T follicular helper cell (primary cell): ENCODE measurements at places on chromosomes 3 and 15.
A peak's percentile ranks its signal among the peaks of the same experiment; 100 is the strongest.

DNA sequence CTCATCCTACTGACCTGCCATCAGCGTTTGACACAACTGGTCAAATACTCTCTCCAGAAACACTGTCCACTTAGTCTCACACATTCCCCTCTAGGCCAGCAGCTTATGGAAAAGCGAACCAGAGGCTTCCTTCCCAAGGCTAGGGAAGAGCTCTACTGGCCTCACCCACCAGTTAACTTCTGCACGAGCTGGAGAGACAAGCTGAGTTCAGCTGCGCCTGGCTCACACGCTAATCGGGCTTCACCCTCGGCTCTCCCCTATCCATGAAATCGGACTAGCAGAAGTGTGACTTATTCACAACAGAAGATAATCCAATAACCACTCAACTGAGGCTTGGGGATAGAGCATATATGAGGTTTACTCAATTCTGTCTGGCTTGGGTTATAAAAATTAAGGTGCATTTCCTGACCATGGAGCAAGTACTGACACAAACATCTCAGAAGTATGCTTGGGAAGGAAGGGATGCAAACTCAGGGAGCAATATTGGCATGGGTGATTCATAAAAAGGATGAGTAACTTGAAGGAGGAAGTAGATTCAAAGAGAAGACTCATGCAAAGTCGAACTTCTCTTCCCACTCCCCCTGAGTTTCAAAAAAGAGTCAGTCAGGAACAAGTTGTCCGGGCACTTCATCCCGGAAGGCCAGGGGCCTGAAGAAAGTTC, 73.1 kb downstream of the XXYLT1 start:
- DNase-seq, result no peak

DNA sequence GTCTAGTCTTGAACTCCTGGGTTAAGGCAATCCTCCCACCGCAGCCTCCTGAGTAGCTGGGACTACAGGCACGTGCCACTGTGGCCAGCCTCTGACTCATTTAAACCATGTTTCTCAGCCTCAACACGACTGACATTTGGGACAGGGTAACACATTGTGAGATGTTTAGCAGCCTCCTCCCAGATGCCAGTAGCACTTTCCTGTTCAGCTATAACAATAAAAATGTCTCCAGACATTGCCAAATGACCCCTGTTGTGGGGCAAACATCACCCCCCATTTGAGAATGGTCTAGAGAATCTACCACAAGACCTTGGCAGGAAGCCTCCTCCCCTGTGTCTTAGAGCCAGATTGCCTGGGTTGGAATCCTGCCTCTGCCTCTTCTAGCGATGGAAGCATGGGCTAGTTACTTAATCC, 8.4 kb downstream of the TMEM40 start:
- no peak for DNase-seq

- DNase-seq, result no peak
Measured at GRCh38 chr15:28880680-28881079, 5.1 kb upstream of the APBA2 start.

GRCh38 chr3:107705046-107705445, 182.3 kb downstream of the BBX start:
- no peak for DNase-seq

GRCh38 chr15:90684281-90684680, 32.9 kb upstream of the BLM start:
- DNase-seq, result no peak

- no peak for DNase-seq
Measured at GRCh38 chr3:21544076-21544462, 206.9 kb downstream of the ZNF385D start.

DNA sequence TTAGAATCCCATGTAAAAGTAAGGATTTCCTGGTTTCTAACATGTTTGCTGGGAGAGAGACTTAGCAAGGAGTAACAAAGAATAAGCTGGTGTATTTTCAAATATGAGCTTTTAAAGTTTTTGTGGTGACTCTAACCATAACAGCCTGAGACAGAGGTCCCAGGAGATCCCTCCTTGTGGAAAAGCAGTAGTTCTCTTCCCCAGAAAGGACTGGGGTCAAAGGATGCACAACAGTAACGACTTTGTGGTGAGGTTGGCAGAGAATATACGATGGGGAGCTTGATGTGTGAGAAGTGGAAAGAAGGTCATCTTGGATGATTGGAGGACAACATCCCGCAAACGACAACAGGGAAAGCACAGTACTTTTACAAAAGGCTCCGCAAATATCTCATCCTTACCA, 38.2 kb downstream of the ABHD5 start:
- DNase-seq, result no peak

GRCh38 chr3:121748680-121749275, 763 bp downstream of the GOLGB1 start:
- no peak for DNase-seq

DNA sequence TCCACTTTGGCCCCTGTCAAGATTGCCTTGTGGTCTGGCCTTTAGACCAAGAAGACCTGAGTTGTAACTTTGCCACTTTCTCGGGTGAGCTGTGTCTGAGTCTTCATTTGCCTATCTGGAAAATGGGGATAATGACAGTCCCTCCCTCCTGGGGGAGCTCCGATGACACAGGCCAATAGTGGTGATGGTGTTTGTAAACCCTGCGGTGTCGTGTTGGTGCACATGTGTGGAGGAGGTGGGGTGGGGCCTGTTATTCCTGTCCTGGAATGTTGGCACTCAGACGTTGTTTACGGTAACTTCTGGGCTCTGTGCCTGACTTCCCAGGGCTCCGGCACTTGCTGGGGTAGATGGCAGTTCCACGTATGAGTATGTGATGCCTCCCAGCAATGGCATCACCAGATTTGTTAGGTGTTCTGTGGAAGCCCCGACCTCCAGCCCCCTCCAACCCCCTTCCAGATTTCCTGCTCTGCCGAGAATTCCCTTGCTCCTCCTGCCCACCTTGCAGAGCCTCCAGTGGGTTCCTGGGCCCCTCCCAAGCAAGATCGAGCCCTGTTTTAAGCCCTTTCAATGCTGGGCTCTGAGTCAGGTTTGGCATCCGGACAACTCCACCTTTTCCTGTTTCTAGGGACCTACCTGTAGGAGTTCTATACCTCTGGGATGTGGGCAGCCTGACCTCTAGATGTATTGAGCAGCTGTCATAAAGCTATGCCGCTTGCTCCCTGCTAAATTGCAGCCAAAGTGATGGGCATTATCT, 31.4 kb downstream of the HRH1 start:
- no peak for DNase-seq

DNA sequence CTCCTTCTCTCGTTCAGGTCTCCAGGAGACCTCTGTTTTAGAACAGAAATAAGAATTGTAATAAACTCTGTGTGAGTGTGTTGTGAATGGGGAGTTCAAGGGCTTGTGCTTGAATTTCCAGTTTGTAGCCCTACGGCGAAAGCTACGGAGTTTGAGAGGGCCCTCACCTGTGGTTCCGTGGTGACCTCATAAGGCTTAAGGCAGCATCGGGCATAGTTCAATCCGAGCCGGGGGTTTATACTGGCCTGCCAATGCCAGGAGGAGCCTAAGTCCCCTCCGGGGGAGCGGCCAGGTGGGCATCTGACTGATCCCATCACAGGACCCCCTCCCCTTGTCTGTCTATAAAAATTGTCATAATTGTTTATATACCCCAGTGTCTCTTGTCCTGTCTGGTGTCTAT, 43.7 kb downstream of the ZBTB11 start:
- DNase-seq, result no peak

DNA sequence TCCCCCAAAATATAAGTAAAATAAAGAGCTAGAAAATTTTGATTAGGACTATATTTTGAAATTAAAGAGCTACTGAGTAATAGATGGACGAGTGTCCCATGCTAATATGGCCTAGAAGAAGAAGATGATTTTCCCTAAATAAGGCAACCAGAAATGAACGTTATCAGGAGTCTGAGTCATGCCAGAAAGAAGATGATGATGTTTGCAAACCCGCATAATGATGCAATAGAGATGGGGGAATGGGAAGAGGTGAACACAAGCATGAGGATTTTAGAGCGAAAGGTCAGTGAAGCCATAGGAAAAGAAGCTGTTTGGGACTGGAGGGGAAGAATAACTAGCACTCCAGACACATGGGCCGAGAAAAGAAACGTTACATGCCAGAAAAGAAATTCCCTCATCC, 71.7 kb downstream of the FGF12 start:
- no peak for DNase-seq

- peak; percentile 64 for DNase-seq
Measured at GRCh38 chr3:48429317-48429959, 448 bp downstream of the PLXNB1 start.

GRCh38 chr3:98325055-98325454, 28.6 kb upstream of the OR5K4 start:
- no peak for DNase-seq

DNA sequence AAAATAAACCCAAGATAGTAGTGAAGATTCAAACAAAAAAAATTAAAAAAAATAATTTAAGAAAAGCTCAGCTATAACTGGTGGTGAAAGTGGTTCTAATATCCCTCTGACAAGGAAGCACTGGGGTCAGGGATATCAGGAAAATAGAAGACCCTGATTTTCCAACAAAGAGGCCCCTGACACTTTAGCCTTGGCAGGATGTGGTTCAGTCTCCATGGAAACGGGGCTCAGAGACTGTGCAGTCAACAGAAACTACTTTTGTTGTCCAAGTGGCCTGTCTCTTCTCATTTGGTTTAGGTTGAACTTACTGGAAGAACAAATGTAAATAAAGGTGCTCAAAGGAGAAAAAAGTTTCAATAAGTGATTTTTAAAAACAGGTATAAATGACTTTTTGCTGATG, 27.2 kb downstream of the INTS14 start:
- DNase-seq, result peak; percentile 30

DNA sequence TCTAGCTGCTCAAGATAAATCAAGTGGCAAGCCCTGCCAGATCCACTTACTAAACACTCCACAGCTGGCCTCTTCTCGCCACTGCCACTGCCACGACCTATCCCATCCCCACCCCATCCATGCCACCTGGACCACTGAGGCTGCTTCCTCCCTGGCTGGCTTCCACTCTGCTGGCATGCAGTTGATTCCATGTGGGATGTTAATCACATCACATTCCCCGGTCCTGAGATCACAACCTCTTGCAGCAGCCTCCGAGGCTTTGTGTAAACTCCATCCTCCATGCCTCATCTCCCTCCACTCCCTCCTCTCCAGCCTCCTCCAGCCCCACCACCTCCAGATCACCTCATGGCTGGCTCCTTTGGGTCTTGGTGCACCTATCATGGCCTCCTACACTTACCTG, 7.7 kb downstream of the NCKIPSD start:
- no peak for DNase-seq

DNA sequence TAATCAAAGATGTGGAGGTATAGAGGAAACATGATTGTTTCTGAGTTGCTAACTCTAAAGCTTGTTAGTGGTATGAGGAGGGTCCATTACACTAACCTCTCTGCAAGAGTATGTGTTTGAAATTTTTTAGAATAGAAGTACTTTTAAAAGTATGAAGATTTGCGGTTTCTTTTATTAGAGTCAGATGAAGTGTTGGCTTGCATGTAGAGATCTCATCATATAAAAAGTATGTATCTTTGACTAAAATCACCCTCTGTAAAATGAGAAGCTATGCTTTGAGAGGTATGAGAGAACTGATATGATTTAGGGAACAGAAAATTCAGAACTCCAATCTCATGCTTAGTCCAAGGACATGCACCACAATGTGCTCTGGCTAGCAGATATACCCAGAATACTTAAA, 140.4 kb upstream of the MBNL1 start:
- DNase-seq, result no peak

DNA sequence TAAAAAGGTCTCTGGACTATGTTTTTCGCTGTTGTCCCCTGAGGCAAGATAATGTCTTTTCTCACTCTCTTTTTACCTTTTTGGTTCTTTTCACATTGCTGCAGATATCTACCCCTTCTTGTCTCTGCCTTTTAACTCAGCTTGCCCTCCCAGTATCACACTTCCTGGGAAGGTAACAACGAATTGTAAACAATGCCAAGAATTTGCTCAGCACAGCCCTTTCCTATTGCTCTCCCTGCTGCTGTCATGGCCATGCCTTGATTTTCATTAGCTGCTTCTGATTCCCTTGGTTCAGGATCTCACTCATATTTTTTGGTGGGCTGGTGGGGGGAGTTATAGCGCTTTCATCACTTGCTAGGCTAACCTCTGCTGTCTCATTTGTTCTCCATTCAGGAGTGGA, 123.1 kb upstream of the DPH6 start:
- no peak for DNase-seq

- DNase-seq, result no peak
Measured at GRCh38 chr3:12444582-12445471, 39.5 kb upstream of the TSEN2 start.

DNA sequence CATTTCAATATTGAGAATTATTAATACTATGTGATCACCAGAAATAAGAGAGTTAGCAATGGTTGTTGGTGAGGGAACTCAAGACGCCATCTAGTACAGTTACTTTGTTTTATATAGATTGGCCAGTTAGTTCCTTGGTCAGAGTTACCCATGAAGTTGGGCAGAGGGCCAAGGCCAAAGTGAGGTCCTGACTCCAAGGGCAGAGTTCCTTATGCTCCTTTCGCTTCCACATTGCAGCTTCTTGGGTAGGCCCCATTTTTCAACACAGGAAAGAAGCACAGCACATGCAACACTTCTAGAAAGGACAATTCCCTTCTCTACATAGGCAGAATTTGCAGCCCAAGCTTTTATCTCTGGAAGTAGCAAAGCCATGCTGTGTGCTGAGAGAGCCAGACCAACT, 178.6 kb downstream of the KCNAB1 start:
- no peak for DNase-seq

GRCh38 chr15:32656496-32656895, 15.0 kb downstream of the SCG5 start:
- DNase-seq, result no peak
